ENCODE measurements at places on chromosomes 7 and 10.

- no peak for DNase-seq
Observed at GRCh38 chr10:127354255-127354654, 157.9 kb upstream of the INSYN2A start.

GRCh38 chr10:48904861-48905260, 34.8 kb downstream of the LRRC18 start:
- no peak for DNase-seq

GRCh38 chr7:134584290-134584689, 35.4 kb downstream of the AKR1B15 start:
- DNase-seq: no peak

- DNase-seq: no peak
Observed at GRCh38 chr7:149664666-149665065, 108.7 kb downstream of the ZNF467 start.

- peak; percentile 73 for DNase-seq
Observed at GRCh38 chr7:44978511-44979366, at the start of gene MYO1G. Gene MYO1G, minus strand, starts transcription at chr7:44979015. Its CDS starts 54 bp downstream, at chr7:44978961.

- no peak for DNase-seq
Observed at GRCh38 chr10:22662733-22663330, 51.5 kb downstream of the PIP4K2A start.

DNA sequence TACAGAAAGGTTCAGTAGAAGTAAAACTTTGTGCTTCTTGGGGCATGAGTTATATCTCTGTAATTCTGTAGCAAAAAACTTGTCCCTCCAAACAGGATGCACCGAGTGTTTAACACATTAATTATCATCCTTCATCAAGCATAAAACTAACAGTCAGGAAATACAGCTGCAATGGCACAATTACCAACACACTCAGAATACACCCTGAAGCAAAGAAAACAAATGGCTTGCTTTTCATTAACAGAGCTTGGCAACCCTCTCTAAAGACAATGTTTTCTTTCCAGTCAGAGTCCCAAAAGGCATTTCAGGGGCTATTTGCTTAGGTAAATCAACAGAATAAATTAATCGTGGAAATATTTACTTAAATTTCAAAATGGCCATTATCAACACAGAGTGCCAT, 107.7 kb downstream of the ICA1 start:
- DNase-seq: no peak

- no peak for DNase-seq
Observed at GRCh38 chr10:6187278-6187677, 15.5 kb upstream of the PFKFB3 start.

DNA sequence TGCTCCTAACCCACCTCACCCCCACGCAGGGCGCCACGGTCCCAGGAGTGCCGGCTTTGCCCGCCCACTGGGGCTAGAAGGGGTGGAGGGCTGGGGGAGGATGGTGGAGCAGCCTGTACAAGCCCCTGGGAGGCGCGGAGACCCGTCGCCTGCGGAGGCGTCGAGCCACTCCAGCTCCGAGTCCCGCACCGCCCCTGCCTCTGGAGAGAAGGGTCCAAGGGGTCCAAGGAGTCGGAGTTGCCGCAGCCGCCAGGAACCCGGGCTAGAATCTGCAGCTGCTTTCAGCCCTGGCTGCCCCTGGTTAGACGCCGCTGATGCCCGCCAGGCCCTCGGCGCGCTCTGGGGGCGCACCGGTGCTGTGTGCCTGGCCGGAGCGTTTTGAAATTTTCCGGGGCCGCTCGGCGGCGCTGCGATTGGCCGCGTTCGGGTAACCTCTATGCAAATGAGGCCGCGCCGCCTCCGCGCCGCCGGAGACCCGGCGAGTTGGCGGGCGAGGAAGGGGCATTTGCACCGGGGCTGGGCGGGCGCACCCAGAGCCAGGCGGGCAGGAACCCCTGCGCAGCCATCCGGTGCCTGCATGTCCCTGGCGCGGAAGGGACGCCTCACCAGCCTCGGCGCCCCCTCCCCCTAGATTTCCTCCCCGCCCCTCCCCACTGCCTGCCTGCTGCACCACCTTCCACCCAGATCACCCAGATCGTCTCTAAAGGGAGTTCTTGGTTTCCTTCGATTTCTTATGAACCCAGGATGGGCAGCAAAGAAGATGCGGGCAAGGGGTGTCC, at the start of gene HMX2:
Gene HMX2, plus strand, starts transcription at position 502 of the 779 bp plus-strand sequence. Its CDS starts 243 bp downstream, at position 745.
- DNase-seq: no peak

DNA sequence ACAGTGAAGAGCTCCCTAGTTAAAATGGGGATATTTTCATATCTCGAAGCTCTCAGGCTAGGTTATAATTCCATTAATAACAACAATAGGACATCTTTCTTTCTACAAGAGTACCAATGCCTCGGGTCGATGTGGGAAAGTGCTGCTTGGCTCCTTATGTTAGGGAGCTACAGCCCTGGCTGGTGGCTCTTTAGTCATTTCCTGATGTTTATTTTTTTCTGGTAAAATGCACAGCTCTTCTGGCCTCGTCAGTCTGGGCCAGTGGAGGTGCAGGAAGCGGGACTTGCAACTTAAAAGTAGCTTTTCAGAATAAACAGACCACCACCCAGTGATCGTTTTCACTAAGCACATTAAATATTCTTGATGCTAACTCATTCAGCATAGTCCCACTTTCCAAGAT, 58.3 kb downstream of the MKX start:
- DNase-seq: no peak

GRCh38 chr10:78248651-78249464, 215.2 kb downstream of the RPS24 start:
- DNase-seq: no peak

DNA sequence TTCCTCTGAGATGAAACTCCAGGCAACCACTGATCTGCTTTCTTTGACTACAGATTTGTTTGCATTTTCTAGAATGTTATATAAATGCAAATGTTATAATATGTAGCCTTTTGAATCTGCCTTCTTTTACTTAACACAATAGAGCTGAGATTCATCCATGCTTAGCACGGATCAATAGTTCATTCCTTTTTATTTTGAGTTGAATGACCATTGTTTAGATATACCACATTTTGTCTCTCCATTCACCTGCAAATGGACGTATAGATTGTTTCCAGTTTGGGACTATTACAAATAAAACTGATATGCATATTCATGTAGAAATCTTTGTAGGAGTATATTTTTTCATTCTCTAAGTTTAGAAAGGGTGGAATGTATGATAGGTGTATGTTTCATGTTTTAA, 57.7 kb downstream of the VPS41 start:
- DNase-seq: no peak
